Activated CD4-positive, alpha-beta T cell treated with anti-CD3 and anti-CD28 coated beads, Interleukin-2, amount 50 U/mL, for 1 hour (primary cell): ENCODE measurements at places on chromosomes 7 and 10.

GRCh38 chr7:138099813-138100212 lies 23.6 kb downstream of the AKR1D1 start:
- DNase-seq, result no peak

GRCh38 chr7:77244222-77244934 lies 44.8 kb upstream of the FGL2 start:
- DNase-seq, result no peak

GRCh38 chr7:88791891-88792290 lies 3.6 kb downstream of the TEX47 start:
- no peak for DNase-seq

DNA sequence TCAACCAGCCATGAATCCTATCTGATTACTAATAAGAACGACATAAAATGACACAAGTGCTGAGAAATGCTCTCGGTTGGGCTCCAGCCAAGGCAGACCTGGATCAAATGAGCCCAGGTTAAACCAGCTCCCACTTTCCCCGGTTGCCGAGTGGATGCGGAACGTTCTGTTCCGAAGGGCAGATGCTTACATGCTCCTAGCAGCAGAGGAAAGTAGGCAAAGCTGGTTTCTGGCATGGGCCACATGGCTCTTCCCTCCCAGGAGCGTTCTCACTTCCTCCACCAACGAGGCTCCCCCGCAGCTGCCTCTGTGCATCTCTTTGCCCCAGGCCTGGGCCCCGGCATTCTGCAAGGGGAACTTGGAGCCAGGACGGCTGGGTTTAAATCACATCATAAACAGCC lies 61.8 kb upstream of the SDK1 start:
- no peak for DNase-seq

- no peak for DNase-seq
Observed at GRCh38 chr10:64115908-64116643, 594.9 kb downstream of the REEP3 start.

DNA sequence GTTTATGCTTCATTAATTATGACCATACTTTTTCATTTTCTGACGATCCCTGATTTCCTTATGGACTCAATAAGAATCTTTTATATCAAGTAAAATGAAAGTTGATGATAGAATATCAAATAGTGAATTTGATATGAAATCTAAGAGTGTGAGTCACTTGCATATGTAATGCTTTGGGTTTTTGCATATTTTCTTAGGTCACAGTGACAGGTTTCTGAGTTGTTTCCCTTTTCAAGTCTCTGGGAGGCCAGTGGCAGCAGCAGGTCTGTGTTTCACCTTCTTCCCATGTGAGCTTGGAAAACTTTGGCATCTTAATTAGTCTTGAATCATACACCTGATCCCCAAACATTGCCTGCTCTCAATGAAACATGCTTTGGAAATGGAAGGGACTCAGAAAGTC lies 34.7 kb upstream of the GJD4 start:
- no peak for DNase-seq
